ENCODE measurements at places on chromosomes 3 and 15.

GRCh38 chr3:186406669-186407635, 44.9 kb upstream of the DGKG start:
- DNase-seq, result no peak

DNA sequence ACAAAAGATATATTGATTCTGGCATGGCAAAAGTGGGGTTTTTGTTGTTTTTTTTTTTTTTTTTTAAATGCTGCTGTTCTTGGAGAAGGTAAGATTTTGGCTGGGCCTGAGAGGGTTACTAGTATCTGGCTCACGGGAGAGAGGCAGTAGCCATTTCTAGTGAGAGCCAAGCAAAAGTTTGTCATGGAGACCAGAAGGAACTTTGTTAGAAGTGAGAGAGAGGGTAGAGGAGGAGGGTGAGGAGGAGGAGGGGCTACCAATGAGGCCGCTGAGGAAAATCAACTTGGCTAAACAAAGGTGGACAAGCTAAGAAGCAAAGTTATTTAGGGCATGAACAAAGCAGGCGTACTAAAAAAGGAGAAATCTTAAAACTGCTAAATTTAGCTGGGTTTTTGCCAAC, 48.9 kb upstream of the STRIT1 start:
- DNase-seq, result no peak

GRCh38 chr15:101018016-101018415, 98.9 kb downstream of the LRRK1 start:
- peak; percentile 30 for DNase-seq

DNA sequence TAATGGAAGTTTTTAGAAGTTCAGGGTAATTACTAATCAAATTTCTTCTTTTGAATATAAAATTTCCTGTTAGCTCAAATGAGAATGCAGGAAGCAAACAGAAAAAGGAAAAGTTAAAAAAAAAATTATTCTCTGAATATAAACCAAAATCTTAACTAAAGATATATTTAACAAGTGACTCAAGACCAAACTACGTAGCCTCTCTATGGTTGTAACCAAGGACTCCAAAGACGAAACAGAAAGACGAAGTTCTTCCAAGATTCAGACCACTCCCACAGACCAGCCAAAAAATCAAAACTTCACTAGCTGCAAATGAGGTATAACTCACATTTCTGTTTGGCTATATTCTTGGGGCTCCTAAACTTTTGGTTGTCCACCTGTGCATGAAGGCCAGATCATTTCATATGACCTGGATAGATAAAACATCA, 846.5 kb upstream of the ALCAM start:
- peak; percentile 3 for DNase-seq

DNA sequence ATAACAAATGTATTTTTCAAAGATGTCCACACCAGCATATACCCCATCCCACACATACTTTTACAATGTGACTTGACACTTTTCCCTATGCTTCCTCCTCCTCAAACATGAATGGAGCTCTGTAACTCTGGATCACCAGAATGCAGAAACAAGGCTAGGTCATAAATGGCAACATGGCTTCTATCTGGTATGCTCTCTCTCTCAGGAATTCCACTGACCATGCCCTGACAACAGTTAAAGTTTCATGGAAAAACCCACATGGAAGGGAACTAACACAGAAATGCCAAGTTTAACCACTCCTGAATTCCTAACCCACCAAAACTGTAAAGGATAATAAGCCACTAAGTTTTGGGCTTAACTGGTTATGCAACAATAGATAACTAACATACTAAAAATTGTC, 19.9 kb downstream of the MYO9A start:
- no peak for DNase-seq

DNA sequence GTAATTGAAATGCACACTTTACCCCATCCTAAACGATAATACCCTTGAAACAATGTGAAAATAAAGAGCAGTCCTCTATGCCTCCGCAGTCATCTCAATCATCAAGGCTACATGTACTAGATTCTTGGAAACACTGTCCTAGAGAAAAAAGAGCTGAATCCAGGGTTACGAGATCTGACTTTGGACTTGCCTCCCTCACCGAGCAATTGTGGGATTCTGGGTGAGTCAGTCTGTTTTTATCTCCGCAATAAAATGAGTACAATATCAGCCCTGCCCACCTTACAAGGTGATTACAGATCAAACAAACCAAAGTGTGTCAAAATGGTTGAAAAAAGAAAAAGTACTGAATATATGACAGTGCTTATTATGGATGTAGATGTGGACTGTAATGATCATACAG, 152.3 kb upstream of the SNTN start:
- no peak for DNase-seq

- peak; percentile 47 for DNase-seq
Measured at GRCh38 chr15:68383161-68384074, 48.5 kb downstream of the ITGA11 start.

DNA sequence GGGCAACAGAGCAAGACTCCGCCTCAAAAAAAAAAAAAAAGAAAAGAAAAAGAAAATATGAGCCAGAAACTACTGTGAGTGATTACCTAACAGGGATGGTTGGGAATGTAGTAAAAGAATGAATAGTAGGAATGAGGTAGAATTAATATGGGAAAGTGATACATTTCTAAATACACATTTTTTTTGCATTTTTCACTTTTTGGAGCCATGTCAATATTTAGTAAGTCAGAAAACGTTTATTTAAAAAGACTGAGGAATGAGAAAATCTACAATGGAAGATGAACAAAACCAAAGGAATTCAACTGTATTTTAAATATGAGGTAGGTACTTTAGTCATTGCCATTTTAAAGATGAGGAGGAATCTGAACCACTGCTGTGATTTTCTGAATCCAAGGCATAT, 817.2 kb upstream of the CADM2 start:
- DNase-seq, result no peak

DNA sequence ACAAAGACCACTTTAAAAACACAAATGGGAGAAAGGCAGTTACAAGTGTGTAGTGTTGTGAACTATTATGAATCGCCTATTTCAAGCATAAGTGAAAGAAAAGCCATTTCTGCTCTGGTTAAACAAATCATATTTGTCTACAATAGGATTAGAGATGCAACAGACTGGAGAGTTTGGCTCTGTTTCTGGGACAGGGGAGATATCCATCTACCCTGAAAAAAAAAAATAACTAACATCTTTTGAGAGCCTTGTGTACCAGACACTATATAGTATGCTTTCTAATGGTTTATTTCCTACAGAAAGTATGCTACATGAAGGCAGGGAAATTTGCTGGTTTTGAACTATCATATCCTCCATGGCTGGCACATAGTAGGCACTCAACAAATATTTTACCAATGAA, 106.7 kb upstream of the FHIT start:
- no peak for DNase-seq

DNA sequence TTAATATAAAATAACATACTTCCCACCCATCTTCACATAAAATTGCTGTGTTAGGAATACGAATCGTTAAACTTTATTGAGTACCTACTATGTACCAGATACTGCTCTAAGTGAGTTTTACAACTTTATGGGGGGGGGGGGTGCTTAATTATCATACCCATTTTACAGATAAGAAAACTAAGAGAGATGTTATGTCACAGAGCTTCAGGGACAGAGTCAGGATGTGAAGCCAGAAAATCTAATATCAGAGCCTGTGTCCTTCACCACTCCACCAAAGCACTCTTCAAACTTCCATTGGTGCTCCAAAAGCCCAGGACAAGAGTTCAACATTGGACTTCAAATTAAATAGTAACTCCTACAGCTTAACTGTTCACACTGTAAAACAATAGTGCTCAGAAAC, 8.6 kb downstream of the LINS1 start:
- no peak for DNase-seq

Data from HCEC 1CT (cell line).